ENCODE measurements at places on chromosomes 2 and 18.

- no peak overlapping the region for H3K4me3 ChIP-seq
- no peak for DNase-seq
- H3K27me3 ChIP-seq: no peaks in the 10 kb centered on the region
- H3K36me3 ChIP-seq: no peaks in the 10 kb centered on the region
Measured at GRCh38 chr2:60054571-60055340, 498.7 kb downstream of the BCL11A start.

DNA sequence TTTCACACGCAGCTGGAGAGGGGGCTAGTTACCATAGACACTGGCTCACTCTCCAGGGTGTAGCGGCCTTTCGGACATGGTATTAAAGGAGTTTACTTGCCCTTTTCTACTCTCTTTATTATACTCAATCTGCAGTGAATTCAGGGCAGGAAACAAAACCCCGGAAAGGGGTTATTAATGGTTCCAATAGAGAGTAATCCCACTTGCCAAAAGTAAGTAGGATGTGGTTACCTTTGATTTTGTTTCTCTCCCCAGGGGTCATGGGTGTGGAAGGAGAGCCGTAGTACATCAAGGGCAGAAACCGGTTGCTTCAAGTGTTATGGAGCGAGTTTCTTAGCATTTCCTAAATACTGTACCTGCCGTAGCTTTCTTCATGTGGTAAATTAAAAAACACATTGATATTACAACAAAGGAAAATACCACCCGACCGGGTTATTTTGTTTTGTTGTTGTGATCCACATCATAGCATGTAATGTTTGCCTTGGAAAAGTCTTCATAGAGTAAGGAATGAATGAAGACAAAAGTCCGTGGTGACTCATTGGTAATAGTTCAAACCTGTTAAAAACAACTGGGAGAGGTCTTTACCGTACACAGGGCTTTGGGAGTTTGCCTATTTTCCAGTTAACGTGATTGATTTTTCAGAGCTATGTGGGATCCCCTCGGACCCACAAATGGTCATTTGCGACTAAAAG lies 71.5 kb downstream of the SLC4A3 start:
- H3K27me3 ChIP-seq: peaks cover 6% of the 10 kb centered on the region
- H3K27ac ChIP-seq: no peak overlapping the region
- no peaks in the 10 kb centered on the region for H3K4me1 ChIP-seq
- DNase-seq: no peak

- H3K36me3 ChIP-seq: no peaks in the 10 kb centered on the region
- DNase-seq: no peak
- no peak overlapping the region for H3K4me3 ChIP-seq
- no peaks in the 10 kb centered on the region for H3K4me1 ChIP-seq
- no peaks in the 10 kb centered on the region for H3K27me3 ChIP-seq
Measured at GRCh38 chr18:42156281-42156680, 201.2 kb downstream of the PIK3C3 start.

DNA sequence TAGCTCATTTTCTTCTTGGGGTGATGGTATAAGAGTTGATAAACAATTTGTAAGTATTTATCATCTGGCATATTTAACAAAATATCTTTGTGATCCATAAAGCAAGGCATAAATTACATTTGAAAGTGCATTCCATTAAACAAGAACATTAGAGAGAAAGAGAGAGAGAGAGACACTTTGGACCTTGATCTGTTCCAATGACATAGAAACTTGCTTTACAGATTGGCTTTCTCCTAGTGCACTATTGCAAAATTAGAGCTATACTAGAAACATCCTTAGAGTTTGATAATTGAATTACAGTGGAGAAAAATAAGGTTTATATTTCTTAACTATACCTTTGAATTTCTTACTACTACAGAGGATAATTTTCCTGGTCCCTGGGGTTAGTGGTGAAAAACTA lies 5.7 kb upstream of the ACADL start:
- H3K27me3 ChIP-seq: peaks cover 13% of the 10 kb centered on the region
- no peak for DNase-seq

- H3K4me1 ChIP-seq: peaks cover 37% of the 10 kb centered on the region
- H3K4me3 ChIP-seq: no peak overlapping the region
- DNase-seq: no peak
- no peaks in the 10 kb centered on the region for H3K27me3 ChIP-seq
- H3K27ac ChIP-seq: no peak overlapping the region
Measured at GRCh38 chr2:120250640-120251039, 2.0 kb upstream of the RALB start.

Measured in common myeloid progenitor, CD34-positive (primary cell).